ENCODE measurements at places on chromosomes 16 and 17.

- DNase-seq: no peak
Observed at GRCh38 chr17:46118964-46119363, 74.3 kb downstream of the KANSL1 start.

DNA sequence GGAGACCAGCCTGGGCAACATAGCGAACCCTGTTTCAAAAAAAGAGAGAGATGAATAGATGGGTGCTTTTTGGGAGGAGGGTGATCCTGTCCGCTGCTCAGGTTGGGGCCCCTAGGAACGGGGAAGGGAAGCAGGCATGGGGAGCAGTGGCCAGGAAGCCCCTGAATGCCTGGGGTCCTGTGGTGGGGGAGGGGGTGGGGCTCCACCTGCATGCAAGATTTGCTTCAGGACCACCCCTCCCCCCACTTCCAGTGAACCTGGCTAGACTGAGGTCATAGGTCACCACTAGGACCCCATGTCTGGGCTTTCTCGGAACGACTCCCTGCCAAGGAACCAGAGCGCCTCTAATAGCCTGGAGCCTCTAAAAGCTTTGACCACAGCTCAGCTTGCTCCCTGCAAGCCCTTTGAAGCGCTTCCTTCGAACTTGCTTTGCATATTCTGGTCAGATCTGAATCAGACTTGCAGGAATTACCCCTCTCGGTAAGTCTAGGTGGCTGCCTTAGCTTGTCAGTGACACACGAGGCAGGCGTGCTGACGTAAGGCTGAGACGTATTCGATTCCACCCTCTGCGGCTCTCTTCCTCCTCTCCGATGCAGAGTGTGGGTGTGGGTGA, 3.7 kb downstream of the SOCS3 start:
- DNase-seq: no peak

DNA sequence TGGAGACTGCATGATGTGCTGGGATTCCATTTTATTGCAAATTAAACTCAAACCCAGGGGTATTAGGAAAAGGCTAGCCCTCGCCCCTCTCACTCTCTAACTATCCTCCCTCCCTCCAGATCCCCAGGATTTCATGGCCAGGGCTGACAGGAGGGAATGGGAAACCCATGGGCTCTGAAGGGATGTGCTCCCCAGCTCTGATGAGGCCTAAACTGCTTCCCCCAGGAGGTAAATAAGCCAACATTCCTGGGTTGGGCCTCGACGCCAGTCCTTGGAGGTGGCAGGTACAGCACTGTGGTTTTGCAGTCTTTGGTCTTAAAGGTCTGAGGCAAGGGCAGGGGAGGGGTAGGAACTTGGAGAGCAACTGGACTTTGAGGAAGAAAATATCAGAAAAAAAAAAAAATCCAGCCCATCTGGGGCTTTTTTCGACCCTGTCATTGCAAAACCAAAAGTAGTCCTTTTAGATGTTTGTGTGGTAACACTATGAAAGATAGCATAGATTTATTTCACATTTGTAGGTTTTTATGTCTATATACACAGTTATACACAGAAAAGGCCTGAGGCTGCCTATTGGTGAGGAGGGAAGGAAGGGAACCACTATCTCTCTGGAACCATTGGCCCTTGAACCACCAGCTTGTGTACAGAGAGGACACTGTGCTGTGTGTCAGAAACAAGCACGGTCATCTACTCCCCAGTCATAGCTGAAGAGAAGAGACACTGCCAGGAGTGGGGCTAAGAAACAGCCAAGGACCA, 12.0 kb downstream of the C17orf113 start:
- DNase-seq: no peak

DNA sequence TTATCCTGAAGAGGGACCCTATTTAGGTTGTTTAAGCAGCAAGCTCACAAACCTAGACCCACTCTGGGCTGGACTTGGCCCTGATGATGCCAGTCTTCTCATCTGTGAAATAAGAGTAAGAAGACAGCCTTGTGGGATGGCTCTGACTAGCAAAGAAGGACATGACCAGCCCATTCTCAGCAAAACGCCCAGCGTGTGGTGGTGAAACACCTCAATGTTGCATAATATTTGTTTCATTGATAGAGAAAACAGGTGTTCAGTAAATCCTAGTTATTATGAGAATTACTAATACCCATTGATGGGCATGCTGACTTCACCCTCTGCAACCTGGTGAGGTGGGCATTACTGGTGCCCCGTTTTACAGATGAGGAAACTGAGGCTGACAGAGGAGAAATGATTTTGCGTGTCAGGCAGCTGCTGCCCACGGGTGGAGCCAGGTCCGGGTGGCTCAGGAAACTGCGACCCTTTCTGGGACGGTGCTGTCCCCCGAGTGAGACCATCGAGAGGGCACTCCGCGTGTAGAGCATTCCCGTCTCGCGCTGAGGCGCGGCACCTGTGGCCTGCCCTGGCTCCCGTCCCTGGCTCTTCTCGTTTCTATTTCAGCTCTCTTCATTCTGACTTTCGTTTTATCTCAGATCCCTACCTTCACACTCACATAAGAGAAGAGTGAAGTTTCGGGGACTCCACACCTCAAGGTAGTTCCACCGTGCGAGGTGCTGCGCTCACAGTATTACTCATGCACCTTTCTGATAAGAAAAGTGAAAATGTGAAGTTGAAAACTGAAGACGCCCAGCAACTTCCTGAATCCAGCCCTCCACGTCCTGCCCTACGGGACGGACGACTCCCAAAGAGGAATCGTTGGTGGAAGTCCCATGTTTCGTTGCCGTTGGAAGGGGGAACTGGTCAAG, 48.5 kb downstream of the IRF8 start:
- DNase-seq: no peak

- DNase-seq: no peak
Observed at GRCh38 chr17:74748279-74748528, 224 bp upstream of the NHERF1 start.

Data from brain pericyte (primary cell).